ENCODE measurements at places on chromosomes 7 and 10.

DNA sequence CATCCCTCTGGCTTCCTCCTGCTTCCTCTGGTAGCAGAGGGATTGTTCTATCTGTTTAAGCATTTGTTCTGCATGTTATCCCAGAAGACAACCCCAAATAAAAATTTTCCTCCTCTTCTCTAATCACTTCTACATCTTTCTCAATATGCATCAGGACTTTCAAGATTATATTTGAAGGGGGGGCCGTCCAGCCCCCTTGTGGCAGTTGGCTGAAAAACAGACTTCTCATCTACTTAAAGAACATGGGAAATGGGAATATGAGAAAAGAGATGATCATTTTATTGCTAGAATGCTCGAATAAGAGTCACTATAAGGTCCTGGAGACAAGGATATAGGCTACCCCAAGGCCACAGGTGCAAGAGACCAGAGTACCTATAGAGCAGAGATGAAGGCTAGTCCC is 466.0 kb downstream of the REEP3 start:
- no peak for DNase-seq

GRCh38 chr7:47552621-47553020 is 29.3 kb downstream of the TNS3 start:
- DNase-seq, result no peak

DNA sequence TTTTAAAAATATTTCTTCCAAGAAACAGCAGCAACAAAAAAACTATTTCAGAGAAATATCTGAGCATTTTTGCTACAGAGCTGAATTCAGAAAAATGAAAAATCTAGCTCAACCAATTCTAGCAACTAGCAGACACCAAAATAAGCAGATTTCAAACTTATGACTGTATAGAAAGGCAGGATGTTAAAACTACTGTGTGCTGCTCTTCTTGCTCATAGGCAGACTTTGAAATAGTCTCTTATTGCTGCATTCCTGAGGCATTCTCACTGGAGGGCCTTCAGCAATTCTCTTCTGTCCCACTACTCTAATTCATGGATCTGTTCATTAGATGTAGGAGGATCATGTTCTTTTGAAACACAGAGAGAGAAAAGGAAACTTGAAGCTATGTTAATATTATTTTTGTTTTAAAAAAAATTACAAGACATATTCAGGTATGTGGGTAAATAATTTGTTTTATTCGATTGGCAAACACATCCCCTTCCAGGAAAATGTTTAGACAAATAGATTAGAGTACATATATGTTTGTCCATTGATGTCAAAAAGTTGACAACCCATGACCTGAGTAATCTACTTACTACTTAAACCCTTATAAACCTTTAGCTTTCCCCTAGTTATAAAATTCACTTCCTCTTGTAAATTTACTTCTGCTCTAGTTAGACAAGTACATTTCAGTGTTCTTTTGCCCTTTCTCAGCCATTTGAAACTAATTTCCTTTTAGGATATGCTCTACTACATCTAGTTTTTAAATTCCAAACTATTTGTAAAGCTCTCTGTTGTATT is 428.2 kb upstream of the POT1 start:
- DNase-seq, result no peak

GRCh38 chr10:44301781-44302355 is 83.0 kb downstream of the CXCL12 start:
- no peak for DNase-seq

- no peak for DNase-seq
Measured at GRCh38 chr7:3103614-3104398, 60.1 kb upstream of the CARD11 start.

- no peak for DNase-seq
Measured at GRCh38 chr10:24156686-24157085, 52.3 kb upstream of the KIAA1217 start.

DNA sequence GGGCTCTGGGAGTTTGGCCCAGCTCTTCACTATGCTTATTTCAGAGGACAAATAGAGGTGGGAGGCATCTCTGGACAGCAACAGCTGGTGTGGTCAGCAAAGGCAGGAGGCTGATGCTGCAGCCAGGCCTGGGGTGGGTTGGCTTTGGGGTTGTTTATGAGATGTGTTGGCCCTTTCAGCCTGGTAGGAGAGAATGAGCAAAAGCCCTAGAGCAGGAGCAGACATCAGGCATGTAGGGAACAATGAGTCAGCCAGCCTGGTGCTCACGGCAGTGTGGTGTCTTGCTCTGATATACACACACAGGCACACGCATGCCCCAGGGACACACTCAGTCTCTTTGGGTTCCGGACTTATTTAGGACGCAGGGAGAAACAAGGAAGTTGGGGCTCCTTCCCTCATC is 157.1 kb downstream of the PRKCQ start:
- no peak for DNase-seq

- DNase-seq, result no peak
Measured at GRCh38 chr10:72564596-72564995, 61.3 kb downstream of the MICU1 start.

GRCh38 chr10:3376631-3377030 is 204.0 kb upstream of the PITRM1 start:
- no peak for DNase-seq

GRCh38 chr7:99898836-99899235 is 20.5 kb downstream of the TRIM4 start:
- DNase-seq, result no peak

DNA sequence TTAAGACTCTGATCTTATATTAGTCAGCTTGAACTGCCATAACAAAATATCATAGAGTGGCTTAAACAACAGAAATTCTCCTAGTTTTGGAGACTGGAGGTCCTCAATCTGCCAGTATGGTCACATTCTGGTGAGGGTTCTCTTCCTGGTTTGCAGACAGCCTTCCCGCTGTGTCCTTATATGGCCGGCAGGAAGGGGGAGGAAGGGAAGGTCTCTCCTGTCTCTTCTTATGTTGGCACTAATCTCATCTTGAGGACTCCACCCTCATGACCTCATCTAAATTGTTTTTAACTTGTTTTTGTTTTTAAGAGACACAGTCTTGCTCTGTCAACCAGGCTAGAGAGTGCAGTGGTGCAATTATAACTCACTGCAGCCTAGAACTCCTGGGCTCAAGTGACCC is 53.1 kb downstream of the VPS41 start:
- DNase-seq, result no peak

- no peak for DNase-seq
Measured at GRCh38 chr7:30992414-30992813, 28.7 kb downstream of the GHRHR start.

- no peak for DNase-seq
Measured at GRCh38 chr7:6228361-6229229, 43.8 kb downstream of the CYTH3 start.

DNA sequence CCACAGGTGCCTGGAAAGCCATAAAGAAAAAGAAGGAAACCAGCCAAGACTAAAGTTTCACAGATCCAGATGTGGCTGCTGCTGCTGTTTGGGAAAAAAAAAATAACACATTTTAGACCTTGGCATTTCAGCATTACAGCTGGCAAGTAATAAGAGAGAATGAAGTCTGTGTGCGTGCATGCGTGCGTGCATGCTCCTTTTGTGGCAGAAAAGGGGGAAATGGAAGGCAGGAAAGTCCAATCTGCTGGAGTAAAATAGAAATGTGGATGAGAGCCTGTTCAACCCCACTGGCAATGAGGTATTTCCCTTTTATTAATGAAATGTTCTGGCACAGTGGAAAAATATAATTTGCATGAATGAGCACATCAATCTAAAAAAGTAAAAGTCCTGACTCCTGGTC is 137.0 kb upstream of the SEMA3A start:
- DNase-seq, result no peak

DNA sequence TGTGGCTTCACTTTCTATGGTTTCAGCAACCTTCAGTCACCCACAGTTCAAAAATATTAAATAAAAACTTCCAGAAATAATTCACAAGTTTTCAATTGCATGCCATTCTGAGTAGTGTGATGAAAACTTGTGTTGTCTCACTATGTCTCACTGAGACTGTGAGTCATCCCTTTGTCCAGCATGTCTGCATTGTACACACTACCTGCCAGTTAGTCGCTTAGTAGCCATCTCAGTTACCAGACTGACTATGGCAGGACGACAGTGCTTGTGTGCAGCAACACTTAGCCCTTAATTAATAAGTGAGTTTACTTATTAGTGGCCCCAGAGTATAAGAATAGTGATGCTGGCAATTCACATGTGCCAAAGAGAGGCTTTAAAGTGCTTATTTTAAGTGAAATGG is 22.5 kb downstream of the CCDC186 start:
- no peak for DNase-seq

DNA sequence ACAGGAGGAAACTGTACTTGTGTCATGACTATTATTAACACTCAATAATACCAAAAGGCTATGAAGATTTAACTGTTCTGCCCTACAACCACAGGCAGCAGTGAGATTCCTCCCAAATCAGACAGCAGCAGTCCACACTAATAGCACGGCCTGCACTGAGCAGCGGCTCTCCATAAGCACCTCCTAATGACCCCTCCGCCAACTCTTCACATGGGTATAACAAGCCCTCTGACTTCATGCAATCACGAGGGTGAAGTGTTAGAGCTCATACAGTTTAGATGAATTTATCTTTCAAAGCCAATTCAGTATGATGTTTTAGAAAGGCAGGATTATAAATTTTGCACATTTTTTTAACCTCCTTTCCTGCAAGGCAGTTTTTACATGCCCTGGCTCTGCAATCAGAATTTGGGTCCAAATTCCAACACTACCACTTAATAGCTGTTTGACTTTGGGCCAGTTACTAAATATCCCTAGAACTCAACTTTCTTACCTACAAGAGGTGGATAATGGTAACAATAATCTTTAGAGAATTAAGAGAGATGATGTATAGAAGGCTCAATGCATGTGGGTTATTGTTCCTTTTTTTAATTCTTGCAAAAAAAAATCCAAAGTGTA is 617.1 kb downstream of the KCNMA1 start:
- no peak for DNase-seq

DNA sequence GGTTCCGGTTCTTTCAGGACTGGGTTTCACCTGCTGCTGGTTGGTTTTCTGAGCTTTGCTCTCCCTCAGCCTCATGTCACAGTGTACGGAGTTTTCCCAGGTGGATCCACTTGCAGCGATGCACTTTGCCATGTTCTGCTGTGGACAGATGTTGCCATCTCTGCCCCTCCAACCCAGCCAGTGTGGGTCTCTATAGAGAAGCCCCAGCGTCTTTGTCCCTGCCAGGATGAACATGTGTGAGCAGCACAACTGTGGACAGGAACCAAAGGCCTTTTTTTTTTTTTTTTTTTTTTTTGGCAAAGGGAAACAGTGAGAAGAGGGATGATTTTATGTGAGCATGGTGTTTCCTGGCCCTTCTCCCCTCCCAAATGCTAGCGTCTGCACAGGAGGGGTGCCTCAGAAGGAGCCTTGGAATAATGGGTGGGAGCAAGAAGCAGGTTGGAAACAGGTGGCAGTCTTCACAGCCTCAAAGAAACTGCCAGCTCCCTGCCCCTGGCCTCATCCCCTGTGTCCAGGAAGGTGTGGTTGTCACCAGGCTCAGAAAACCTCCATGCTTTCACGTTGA is 106.5 kb downstream of the RPS24 start:
- DNase-seq, result no peak

GRCh38 chr10:34360984-34361383 is 454.1 kb downstream of the PARD3 start:
- no peak for DNase-seq

GRCh38 chr7:6256677-6257535 is 15.5 kb downstream of the CYTH3 start:
- no peak for DNase-seq

DNA sequence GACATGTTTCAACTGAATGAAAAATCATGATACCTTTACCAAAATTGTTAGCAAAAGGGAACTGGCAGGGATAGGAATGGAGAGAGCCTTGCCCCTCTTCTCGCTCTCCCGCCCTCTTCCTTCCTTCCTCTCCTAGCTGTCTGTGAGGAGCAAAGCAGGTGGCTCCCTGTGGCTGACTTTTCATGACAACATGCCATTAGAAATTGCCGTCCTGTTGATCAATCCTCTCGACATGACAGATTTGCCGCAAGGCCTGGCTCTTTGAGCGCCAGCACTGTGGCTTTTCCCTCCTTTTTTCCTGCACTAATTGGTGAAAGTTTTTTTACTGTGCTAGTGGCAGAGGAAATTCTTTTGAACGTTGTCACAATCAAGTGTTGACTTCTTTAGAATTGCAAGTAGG is 171.1 kb downstream of the TCF7L2 start:
- no peak for DNase-seq

DNA sequence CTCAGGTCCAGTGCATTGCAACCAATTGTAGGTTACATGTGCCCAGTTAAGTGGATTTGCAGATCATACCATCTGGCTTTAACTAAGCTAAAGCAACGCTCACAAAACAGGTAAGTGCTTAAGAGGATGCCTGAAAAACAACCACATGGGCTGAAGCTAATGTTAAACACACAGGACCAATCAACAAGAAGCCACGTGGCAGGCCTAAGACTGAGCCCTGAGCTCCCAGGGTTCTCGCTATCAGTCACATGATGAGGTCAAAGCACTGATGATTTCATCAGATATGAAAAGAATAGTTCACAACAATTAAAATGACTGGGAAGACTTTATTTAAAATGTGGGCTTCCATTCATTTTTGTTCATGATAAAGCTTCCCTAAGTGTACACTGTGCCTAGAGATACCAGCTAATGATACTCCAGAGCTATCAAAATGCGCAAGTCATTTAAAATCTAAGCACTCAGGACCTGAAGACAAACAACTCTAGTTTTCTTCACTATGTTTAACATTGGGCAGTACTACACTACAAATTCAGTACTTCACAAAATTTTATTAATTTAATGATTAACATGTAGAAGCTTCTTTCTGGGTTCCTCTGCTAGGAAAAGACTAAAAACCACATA is 90.6 kb downstream of the PIP4K2A start:
- no peak for DNase-seq

GRCh38 chr7:139488810-139489209 is 5.3 kb upstream of the KLRG2 start:
- no peak for DNase-seq

- DNase-seq, result no peak
Measured at GRCh38 chr10:125057158-125058001, 103.0 kb downstream of the CTBP2 start.

- no peak for DNase-seq
Measured at GRCh38 chr7:130927564-130927963, 193.6 kb upstream of the KLF14 start.

- DNase-seq, result no peak
Measured at GRCh38 chr7:15938115-15938514, 251.6 kb upstream of the MEOX2 start.

DNA sequence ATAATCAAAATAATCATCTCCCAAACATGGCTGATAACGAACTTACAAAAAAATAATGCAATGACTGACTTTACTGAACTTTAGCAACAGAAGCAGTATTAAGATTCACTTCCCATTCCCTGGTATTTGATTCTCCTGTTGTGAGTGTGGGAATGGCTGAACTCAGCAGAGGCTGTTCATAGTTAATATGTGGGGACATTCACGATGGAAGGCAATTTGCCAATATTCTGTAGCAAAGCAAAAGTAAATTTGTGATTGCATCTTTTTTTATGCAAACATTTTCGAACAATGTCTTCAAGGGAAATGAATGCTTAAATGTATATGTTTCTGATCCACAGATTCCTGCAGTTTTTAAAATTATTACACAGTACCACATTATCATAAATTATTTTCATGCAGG is 431.7 kb upstream of the KLF6 start:
- DNase-seq, result no peak

- DNase-seq, result no peak
Measured at GRCh38 chr10:113617086-113617485, 46.8 kb downstream of the NRAP start.

GRCh38 chr7:155069992-155070751 is at the start of gene HTR5A:
Gene HTR5A, plus strand, starts transcription at chr7:155070324. Its CDS starts 576 bp downstream, at chr7:155070900.
- DNase-seq, result no peak

- no peak for DNase-seq
Measured at GRCh38 chr10:98472196-98472595, 25.5 kb upstream of the HPS1 start.

Data from NCI-H748 treated with DMSO at 0.1 percent for 48 hours (cell line).